Bone marrow (tissue), 2 donors: ENCODE measurements at places on chromosomes 6 and 20.

GRCh38 chr6:159831373-159831679 is 31.2 kb downstream of the PNLDC1 start:
- no peak for DNase-seq

DNA sequence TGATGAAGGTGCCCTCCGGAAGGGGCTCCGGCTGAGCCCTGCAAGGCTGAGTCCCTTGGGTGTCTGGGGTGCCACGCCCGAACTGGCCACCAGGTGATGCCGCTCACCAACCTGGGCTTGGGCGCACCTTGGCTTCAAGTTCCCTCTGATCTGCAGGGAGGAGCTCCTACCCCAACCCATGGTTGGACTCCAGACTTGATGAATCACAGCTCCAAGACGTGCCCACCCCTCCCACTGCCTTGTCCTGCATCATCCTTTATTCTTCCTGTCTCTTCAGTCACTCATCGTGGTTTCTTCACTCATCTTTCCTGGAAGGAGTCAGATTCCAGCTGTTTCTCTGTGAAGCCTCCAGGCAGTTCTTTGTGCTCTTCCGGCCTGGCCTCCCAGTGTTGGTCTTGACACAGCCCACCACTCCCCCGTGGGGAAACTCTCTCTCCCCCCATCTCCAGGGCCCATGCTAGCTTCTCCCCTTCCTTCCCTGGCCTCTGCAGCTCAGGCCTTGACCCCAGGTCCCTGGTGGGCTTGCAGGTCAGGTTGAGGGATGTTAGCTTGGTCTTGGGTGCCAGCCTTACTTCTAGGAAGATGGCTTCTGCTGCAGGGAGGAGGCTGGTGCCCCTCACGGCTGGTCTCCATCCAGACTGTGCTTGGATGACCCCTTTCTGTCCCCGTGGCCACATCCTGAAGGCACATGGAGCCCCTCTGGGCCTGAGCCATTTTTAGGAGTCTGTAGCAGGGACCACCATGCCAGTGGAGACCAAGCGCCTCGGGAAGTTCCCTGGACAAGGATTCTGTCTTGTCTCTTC is 2.6 kb upstream of the ZBP1 start:
- DNase-seq = no peak

- no peak for DNase-seq
Observed at GRCh38 chr6:111585241-111585973, 20.3 kb downstream of the TRAF3IP2 start.

DNA sequence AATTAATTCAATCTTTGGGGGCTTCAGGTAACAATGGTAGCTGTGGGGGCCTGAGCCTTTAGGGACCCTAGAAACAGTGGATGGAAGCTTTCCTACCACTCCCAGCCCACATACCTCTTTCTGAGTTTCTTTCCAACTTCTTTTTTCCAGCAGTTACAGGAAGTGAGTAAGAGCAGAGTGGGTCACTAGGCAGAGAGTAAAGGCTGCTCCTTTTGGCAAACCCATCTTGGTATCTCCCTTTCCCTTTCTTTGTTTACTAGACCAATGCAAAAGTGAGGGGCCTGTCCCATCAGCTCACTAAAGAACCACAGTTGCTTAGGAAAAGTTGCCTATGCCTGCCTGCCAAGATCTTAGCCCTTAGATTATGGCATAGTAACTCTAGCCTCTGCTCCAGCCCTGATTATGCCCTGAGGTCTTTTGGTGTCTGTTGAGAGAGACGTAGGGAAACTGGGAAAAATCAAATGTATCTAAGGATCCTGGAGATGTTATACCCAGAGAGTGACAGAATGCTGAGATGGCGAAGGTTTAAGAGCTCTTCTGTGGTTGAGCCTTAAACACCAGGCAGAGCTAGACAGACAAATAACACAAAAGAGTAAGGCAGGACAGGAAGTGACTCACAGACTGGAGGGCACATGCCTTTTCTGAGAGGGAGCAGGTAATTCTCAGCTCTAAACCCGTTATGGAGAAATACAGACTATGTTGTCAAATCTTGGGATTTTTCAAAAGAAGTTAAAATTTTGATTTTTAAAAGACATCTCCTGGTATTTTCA is 31.3 kb downstream of the TRMT6 start:
- peak; percentile 1 for DNase-seq
